ENCODE measurements at places on chromosomes 7 and 10. TPM values are rescaled to one million over a fixed set of nuclear protein-coding genes. Genes with fewer than 3 reads are reported as not detected.

MYOZ1 gene
- total RNA-seq, result 2.2 TPM

SGMS1 gene
- 22.3 TPM for total RNA-seq

CYCS gene
- 118 TPM for total RNA-seq

SKIDA1 gene
- 7.8 TPM for total RNA-seq

PCBD1 gene
- total RNA-seq, result 48.5 TPM

NUB1 gene
- total RNA-seq, result 38.8 TPM

CDH23 gene
- total RNA-seq, result not detected

KNDC1 gene
- total RNA-seq, result 2.6 TPM

C10orf53 gene
- total RNA-seq, result not detected

MBL2 gene
- total RNA-seq, result not detected

MAPK8 gene
- 47.4 TPM for total RNA-seq

TSPAN33 gene
- total RNA-seq, result 6.5 TPM

ZPBP gene
- total RNA-seq, result not detected

SCART1 gene
- total RNA-seq, result 0.50 TPM

AKR1C2 gene
- not detected for total RNA-seq

OR6B1 gene
- total RNA-seq, result not detected

ABCB4 gene
- total RNA-seq, result 0.36 TPM

- no peak overlapping the region for H3K27ac ChIP-seq
- H3K4me1 ChIP-seq, result peaks cover 21% of the 10 kb centered on the region
- no peaks in the 10 kb centered on the region for H3K36me3 ChIP-seq
- no peak overlapping the region for H3K4me3 ChIP-seq
Measured at GRCh38 chr10:78337646-78338391, 304.2 kb downstream of the RPS24 start.

GRCh38 chr10:114801411-114801813 lies 20.2 kb upstream of the FHIP2A start:
- H3K4me3 ChIP-seq, result no peak overlapping the region
- H3K4me1 ChIP-seq, result no peaks in the 10 kb centered on the region
- H3K27me3 ChIP-seq, result no peaks in the 10 kb centered on the region
- H3K27ac ChIP-seq, result no peak overlapping the region
- DNase-seq, result no peak

DNA sequence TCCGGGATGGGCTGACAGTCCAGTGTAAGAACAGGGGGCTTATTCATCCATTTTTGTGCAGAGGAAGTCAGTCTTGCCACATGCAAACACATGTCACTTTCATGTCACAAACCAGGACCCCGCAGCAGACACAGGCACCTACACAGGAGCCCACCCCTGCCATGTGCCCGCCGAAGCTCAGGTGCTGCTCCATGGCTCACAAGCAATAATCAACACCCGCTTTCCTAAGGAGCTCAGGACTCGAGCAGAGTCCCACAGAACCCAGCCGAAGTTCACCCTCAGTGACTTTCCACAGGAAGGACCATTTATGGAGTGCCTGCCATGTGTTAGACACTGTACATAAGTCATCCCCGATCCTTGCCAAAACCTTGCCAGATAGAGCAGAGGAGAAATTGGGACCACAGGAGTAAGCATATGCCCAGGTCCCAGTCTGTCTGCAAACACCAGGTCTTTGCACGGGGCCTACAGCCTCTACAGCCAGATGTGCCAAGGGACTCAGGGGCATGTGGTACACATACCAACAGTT lies 99.4 kb downstream of the EBF3 start:
- H3K27me3 ChIP-seq, result no peaks in the 10 kb centered on the region
- H3K4me3 ChIP-seq, result no peak overlapping the region
- no peak for DNase-seq

DNA sequence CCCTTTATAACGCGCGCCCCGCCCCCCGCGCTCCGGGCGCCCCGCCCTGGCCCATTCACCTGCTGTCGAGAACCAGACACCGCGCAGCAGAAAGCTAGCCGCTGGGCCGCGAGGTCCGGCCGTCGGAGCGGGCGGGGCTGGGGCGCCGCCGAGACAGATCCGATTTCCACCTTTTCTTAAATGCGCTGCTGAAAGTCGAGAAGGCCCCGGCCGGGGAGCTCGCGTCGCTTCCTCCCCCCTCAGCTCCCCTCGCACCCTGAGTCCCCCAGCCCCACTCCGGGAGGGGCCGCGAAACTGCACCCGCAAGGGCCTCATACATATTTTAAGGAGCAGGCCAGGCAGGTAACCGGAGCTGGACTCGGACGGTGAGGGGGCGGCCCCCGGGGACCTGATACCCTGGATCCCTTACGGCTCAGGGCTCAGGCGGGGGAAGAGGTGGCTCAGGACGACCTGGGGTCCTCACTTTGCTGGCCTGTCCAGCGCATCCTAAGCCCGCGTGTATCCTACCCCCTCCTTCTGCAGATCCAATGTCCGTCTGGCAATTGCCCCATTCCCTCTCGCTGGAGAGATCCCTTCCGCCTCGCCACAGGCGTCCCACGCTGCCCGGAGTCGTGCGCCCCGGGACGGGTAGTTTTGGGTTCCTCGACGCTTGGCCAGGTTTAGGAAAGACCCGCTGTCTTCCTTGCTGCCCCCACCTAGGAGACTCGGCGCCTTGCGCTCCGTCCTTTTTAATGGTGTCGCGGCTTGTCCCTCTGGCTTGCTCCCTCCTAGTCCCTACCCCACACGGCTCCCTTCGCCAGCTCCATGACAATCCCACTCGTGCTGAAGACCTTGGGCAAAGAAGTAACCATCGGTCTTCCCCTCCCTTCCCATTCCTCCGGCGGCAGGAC lies 170.6 kb downstream of the UBE2H start:
- H3K36me3 ChIP-seq, result no peaks in the 10 kb centered on the region
- H3K4me1 ChIP-seq, result peaks cover 7% of the 10 kb centered on the region
- no peak overlapping the region for H3K4me3 ChIP-seq
- no peak for DNase-seq
- H3K27ac ChIP-seq, result no peak overlapping the region
- peaks cover 88% of the 10 kb centered on the region for H3K27me3 ChIP-seq

- peaks cover 9% of the 10 kb centered on the region for H3K4me1 ChIP-seq
- no peaks in the 10 kb centered on the region for H3K27me3 ChIP-seq
- no peak overlapping the region for H3K4me3 ChIP-seq
- H3K27ac ChIP-seq, result no peak overlapping the region
Measured at GRCh38 chr10:61404751-61405150, 48.4 kb downstream of the TMEM26 start.

- no peaks in the 10 kb centered on the region for H3K4me1 ChIP-seq
- no peak overlapping the region for H3K4me3 ChIP-seq
- H3K36me3 ChIP-seq, result no peaks in the 10 kb centered on the region
- H3K27me3 ChIP-seq, result no peaks in the 10 kb centered on the region
Measured at GRCh38 chr10:29271877-29272276, 17.0 kb upstream of the LYZL1 start.

- no peaks in the 10 kb centered on the region for H3K36me3 ChIP-seq
- H3K27ac ChIP-seq, result no peak overlapping the region
- H3K4me3 ChIP-seq, result no peak overlapping the region
- no peaks in the 10 kb centered on the region for H3K27me3 ChIP-seq
- peaks cover 19% of the 10 kb centered on the region for H3K4me1 ChIP-seq
- peak; percentile 69 for DNase-seq
Measured at GRCh38 chr7:27921081-27921836, 181.3 kb downstream of the TAX1BP1 start.

DNA sequence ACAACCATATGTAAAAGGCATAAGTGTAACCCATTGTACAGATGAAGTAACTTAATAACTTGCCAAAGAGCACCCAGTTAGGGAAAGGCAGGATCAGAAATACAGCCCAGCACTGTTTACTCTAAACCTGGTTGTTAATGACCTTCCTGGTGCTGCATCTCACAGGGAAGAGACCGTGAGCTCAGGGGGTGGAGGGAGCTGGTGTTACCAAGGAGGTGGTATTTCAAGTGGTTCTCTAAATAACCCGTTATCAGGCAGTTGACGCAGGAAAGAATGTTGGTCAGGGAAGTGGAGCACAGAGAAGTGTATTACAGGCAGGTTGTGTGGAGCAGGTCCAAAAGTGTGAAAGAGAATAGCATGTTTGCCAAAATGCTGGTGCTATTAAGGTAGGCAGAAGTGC lies 4.4 kb upstream of the ST7 start:
- peak; percentile 38 for DNase-seq
- no peak overlapping the region for H3K27ac ChIP-seq
- H3K4me1 ChIP-seq, result peaks cover 6% of the 10 kb centered on the region
- no peaks in the 10 kb centered on the region for H3K36me3 ChIP-seq
- H3K27me3 ChIP-seq, result no peaks in the 10 kb centered on the region
- no peak overlapping the region for H3K4me3 ChIP-seq

GRCh38 chr7:82859106-82859850 lies 303.4 kb downstream of the PCLO start:
- H3K4me1 ChIP-seq, result peaks cover 4% of the 10 kb centered on the region
- H3K36me3 ChIP-seq, result no peaks in the 10 kb centered on the region
- H3K27ac ChIP-seq, result peak overlapping the region; percentile 13
- no peak overlapping the region for H3K4me3 ChIP-seq
- peak; percentile 44 for DNase-seq

DNA sequence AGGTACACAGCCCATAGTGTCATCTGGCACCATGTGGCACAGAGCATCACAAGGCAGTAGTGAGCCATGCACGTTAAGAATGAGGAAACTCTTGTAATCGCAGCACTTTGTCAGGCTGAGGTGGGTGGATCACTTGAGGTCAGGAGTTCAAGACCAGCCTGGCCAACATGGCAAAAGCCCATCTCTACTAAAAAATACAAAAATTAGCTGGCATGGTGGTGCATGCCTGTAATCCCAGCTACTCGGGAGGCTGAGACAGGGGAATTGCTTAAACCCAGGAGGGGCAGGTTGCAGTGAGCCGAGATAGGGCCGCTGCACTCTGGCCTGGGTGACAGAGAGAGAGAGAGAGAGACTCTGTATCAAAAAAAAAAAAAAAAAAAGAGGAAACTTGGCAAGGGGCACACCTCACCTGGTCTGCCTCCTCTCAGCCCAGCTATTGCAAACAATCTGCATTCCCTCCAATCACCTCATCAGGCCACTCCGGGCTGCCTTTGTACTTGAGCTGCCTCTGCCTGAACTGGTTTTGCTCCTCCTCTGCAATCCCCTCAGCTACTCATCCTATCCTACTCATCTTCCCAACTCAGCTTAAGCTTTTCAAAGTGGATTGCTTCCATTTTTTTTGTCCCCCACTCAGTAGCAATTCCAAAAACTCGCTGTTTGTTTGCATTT lies 46.0 kb upstream of the OPTN start:
- no peak for DNase-seq
- no peaks in the 10 kb centered on the region for H3K36me3 ChIP-seq
- no peaks in the 10 kb centered on the region for H3K27me3 ChIP-seq
- H3K4me3 ChIP-seq, result no peak overlapping the region
- no peaks in the 10 kb centered on the region for H3K4me1 ChIP-seq

DNA sequence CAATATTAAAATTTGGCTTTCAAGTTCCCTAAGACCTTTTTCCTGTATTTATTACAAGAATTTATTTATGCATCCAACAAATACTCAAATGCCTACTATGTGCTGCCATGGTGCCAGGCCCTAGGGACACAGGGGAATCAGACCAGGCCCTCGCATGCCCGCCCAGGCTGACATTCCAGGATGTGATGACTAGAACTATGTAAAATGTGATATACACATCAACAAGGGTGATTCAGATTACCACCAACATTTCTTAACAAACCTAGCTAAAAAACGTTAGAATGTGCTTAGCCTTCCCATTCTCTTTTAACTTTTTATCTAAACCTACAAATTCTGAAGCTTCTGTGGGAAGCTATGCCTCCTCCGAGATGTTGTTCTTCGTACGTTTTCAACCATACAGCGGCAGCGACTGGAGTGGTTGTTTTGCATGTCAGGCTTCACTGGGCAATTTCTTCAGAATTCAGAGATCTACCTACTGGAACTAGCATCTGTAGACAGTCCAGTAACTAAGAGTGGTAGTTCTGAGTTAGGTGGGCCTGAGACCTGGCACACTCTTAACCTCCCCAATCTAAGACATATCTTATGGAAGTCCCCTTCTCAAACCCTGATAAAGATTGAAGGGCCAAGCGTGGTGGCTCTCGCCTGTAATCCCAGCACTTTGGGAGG lies 22.1 kb downstream of the GNA12 start:
- peaks cover 60% of the 10 kb centered on the region for H3K4me1 ChIP-seq
- peak overlapping the region; percentile 9 for H3K4me3 ChIP-seq
- H3K27ac ChIP-seq, result peak overlapping the region; percentile 91
- H3K36me3 ChIP-seq, result no peaks in the 10 kb centered on the region
- no peaks in the 10 kb centered on the region for H3K27me3 ChIP-seq

GRCh38 chr7:105130580-105130979 lies 116.6 kb downstream of the KMT2E start:
- no peak for DNase-seq
- H3K4me1 ChIP-seq, result no peaks in the 10 kb centered on the region
- H3K36me3 ChIP-seq, result peaks cover 8% of the 10 kb centered on the region
- H3K4me3 ChIP-seq, result no peak overlapping the region
- H3K27me3 ChIP-seq, result no peaks in the 10 kb centered on the region
- H3K27ac ChIP-seq, result no peak overlapping the region

GRCh38 chr10:97399843-97400545 lies 1.1 kb downstream of the RRP12 start:
- peak overlapping the region; percentile 84 for H3K27ac ChIP-seq
- peak overlapping the region; percentile 88 for H3K4me3 ChIP-seq
- H3K27me3 ChIP-seq, result no peaks in the 10 kb centered on the region
- H3K4me1 ChIP-seq, result peaks cover 9% of the 10 kb centered on the region
- H3K36me3 ChIP-seq, result peaks cover 22% of the 10 kb centered on the region

DNA sequence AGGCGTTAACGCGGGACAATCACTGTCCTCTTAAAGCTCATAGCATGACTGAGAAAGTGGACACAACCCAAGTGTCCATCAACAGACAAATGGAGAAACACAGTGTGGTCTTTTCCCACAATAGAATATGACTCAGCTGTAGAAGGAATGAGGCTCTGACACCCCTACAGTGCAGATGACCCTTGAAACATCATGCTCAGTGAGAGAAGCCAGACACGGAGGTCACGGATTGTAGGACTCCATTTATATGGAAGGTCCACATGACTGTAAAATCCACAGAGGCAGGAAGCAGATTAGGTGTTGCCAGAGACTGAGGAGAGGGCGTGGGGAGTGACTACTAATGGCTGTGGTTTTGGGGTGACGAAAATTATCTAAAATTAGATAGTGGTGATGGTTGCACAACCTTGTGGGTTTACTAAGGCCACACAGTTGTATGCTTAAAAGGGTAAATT lies 6.1 kb upstream of the NCAPG2 start:
- no peak overlapping the region for H3K4me3 ChIP-seq
- peak; percentile 92 for DNase-seq
- H3K27ac ChIP-seq, result no peak overlapping the region
- no peaks in the 10 kb centered on the region for H3K4me1 ChIP-seq
- no peaks in the 10 kb centered on the region for H3K36me3 ChIP-seq

GRCh38 chr10:112349521-112350085 lies 24.3 kb upstream of the ACSL5 start:
- no peak overlapping the region for H3K4me3 ChIP-seq
- H3K36me3 ChIP-seq, result no peaks in the 10 kb centered on the region
- H3K4me1 ChIP-seq, result no peaks in the 10 kb centered on the region
- no peak overlapping the region for H3K27ac ChIP-seq
- no peak for DNase-seq

DNA sequence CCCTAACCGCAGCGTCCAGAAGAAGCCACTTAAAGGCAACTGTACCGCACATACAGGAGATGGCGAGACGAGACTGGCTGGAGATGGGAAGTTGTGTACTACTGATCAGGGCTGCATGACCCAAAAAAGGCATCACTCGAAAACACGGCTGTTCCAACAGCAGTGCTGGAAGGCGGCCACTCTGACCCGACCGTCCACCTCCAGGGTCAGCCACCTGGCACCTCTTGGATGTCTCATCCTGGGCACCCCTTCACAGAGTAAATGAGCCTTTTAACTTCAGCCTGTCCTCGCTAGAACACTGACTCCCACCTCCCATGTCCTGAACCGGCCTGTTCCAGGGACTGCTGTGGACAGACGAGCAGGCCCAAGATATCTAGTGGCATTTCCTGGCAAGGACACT lies 180.7 kb downstream of the DIP2C start:
- no peak overlapping the region for H3K4me3 ChIP-seq
- peaks cover 3% of the 10 kb centered on the region for H3K4me1 ChIP-seq
- H3K27me3 ChIP-seq, result no peaks in the 10 kb centered on the region

All from astrocyte (in vitro differentiated cells and primary cell).